Left ventricle myocardium inferior (tissue), 1 donor: ENCODE measurements at places on chromosomes 16 and 17.

- DNase-seq: no peak
Observed at GRCh38 chr17:48459070-48459844, 29.2 kb upstream of the SKAP1 start.

- no peak for DNase-seq
Observed at GRCh38 chr16:69412287-69412686, 12.1 kb upstream of the CYB5B start.

- no peak for DNase-seq
Observed at GRCh38 chr17:14165616-14166015, 71.0 kb downstream of the CDRT15 start.

DNA sequence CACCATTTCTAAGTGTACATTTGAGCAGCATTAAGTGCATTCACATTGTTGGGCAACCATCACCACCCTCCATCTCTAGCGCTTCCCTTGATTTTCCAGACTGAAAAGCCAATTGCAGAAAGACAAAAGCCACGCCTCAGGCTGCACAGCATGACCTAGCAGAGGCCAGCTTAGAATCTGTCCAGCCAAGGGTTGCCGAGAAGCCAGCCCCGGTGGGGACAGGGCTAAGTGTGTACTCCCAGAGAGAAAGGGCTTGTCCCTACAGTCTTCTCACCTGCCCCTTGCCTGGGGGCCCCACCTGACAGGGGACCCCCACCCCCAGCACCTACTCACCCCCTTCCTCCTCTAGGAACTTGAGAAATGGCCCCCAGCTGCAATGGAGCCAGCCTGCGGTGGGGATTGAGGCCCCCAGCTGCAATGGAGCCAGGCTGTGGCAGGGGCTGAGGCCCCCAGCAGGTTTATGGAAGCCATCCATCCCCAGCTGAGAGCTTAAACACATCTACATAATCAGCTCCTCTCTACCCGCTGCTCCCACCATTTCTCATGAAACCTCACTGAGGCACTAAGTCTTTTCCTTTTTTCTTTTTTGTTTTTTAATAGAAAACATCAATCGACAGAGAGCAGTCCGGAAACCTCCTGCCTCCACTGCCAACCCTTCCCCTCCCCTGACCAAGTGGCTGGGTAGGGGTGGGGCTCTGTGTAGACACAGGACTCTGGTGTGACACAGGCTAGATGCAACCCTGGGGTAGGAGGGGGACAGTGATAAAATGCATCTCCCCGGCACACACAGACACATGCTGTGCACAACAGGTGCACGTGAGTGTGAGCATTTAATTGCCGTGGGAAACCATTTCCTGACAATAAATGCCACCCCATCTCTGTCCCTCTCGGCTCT lies 77.9 kb downstream of the CCT6B start:
- DNase-seq: no peak

DNA sequence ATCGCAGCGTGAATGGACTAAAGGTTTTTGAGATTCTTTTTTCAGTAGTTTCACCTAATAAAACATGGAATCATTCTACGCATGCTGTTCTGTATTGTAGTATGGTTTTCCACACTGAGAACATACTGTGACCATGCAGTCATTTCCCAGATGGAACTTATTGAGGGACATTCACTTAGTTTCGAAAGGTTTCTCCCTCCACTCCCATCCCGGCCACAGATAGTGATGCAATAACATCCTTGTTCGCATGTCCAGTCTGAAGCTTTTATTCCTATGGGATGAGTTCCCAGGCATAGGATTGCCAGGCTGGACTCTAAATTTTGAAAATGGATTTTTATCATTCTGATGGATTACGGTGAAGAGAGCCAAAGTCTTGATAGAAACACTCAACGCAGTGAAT lies 420.4 kb downstream of the WWOX start:
- DNase-seq: no peak

DNA sequence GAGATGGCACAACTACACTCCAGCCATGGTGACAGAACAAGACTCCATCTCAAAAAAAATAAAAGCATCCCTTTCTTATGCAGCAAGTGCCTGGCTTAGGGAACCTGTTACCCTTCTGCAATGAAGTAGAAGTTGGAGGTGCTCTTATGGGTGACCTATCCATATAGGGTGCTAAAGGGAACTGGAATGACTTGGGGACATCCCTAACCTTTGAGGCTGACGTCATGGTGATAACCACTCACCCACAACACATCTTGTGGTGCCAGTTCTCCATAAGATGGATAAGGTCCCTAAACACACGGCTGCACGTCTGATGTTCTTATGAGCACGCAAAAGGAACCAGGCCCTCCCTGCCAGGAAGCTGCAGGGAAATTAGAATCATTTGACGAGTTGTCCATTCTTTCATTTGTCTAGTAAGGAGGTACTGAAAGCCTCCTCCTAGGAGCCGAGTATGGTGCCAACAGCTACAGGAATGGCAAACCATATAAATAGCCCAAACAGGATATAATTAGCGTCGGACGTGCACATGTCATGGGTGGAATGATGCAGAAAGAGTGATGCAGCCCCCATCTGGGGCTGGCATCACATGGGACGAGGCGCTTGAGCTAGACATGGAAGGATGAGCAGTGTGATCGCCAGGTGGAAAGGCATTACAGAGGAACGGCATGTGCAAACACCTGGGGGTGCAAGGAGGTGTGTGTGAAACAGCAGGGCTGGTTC lies 52.5 kb downstream of the ARHGAP27 start:
- no peak for DNase-seq

DNA sequence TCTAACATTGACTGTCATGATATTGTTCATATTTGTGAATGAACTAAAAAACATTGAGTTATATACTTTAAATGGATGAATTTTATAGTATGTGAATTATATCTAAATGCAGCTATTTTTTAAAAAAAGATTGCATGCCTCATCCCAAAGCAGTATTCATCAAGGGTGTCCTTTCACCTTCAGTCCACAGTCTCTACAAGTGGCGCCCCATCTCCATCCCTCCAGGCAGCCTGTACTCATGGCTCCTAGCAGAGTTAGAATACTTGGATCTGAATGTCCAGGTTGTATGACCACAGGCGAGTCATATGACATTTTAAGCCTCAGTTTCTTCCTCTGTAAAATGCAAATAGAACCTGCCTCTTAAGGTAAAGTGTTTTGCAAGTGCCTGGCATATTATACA lies 69.8 kb downstream of the TMEM100 start:
- no peak for DNase-seq

DNA sequence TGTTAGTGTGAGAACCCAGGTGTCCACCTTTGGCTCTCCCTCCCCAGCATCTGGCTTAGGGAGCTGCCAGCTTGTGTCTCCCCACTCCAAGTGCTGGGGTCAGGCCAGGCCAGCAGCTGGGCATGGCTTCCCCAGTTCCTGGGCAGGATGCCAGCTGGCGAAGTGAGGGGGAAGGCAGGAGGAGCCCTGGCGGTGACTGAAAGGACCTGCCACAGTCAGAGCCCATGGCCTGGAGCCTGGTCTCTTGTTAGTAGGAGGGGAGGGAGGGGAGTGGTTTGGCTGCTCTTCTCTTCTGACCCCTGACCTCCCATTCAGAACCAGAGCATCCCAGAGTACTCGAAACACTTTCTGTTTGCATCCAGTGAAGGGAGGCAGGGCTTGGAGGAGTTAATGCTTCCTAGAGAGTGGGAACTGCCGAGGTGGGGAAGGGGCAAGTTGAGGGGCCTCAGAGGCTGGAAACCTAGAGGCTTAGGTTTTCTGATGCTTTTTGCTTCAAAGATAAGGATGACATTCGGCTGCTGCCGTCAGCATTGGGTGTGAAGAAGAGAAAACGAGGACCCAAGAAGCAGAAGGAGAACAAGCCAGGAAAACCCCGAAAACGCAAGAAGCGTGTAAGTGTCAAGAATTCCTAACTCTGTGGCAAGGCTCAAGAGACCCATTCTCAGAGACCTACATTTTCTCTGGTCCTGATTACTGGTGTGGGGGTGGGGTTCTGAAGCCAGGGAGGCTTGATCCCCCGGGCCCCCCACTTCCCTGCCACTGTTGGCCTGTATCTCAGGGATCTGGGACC lies 772 bp downstream of the CHD3 start:
- DNase-seq: peak; percentile 97

GRCh38 chr16:52773026-52773425 lies 226.1 kb upstream of the TOX3 start:
- DNase-seq: no peak

GRCh38 chr16:50731130-50731988 lies 10.5 kb upstream of the CYLD start:
- no peak for DNase-seq

- no peak for DNase-seq
Observed at GRCh38 chr16:85313526-85314301, 201.4 kb upstream of the CIBAR2 start.

GRCh38 chr16:30546115-30546514 lies 11.5 kb upstream of the ZNF747 start:
- DNase-seq: no peak

- no peak for DNase-seq
Observed at GRCh38 chr17:30212750-30213149, 22.7 kb downstream of the SLC6A4 start.

- no peak for DNase-seq
Observed at GRCh38 chr16:10609402-10609774, 29.0 kb upstream of the EMP2 start.

DNA sequence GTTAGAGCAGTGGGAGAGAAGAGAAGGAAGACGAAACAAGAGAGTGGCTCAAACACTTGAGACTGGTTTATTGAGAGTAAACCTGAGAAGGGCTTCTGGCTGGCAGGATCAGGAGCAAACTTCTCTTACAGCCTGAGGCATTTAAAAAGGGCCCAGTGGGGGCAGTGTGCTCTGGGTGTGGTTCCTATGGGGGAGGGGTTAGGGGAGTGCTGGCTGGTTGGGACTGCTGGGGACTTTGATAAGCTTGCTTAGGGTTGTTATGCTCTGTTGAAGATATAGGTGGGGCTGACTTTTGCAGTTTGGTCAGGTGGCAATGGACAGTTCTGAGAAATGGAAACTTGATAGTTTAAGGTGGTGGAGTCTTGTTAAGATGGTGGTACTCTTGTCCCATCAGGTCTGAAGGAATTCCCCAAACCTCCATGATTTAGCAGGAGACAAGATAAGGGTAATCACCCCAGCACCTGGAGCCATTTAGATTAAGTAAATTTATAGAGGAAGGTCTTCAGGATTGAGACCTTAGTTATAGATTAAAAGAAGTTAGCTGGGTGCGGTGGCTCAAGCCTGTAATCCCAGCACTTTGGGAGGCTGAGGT lies 79.3 kb downstream of the EMP2 start:
- DNase-seq: no peak

DNA sequence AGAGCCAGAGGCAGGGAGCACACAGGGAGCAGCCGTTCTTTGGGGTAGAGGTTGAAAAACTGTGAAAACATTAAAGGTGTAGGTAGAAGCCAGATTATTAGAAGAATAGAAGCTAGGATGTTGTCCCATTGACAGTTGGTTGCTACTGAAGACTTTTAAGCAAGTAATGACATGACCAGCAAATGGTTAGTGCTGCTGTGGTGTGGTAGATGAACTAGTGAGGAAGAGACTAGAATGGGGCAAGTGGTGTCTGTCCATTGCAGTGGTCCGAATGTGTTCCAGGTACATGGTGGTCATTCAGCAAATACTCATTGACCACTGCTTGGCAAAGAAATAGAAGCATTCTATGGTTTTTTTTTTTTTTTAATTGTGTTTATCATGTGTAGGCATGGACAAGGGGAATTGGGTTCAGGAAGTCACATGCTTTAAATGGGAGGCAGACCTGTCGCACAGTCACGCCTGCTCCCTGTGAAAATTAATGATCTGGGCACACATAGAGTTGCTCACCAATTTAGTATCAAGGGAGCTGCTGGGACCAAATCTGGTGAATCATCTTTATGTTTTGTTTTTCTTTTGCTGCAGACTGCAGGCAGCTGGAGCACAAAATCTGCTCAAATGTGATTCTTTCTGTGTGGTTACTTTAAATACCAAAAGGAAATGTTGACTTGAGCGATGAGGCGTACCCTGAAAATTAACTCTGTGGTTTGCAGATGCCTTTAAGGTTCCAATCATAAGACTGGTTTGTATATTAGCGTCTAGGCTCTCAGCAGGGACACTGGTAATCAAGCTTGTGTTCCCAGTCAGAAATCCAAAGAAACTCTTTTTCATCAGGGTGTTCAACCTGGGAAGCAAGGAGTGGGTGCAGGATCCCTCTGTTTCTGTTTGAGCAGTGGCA lies 30.7 kb downstream of the YPEL2 start:
- DNase-seq: no peak

- no peak for DNase-seq
Observed at GRCh38 chr17:65409381-65409780, 152.1 kb downstream of the AXIN2 start.

DNA sequence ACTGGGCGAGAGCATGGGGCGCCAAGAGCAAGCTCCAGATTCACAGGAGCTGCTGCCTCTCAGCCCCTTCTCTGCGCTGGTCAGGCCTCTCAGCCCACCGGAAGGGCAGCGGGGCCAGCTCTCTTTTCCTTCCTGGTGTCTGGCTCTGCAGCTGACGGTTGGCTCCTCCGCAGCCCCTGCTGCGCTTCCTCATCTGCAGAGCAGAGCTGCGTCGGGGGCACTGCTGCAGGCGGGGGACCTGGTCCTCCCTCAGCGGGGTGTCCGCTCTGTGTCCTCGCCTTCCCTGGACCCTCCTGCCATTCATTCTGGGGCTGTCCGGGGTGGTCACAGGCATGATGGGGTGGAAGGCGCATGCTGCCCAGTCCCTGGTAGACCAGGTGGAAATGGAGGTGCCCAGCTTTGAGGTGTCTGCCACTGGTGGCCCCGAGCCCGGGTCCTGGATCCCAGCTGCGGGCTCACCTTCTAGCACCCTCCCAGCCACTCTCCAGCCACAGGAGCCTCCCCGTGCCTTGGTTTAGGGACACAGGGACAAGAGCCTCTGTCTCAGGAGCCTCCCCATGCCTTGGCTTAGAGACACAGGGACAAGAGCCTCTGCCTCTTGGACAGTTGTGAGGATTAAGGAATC lies 84.8 kb downstream of the IRF8 start:
- no peak for DNase-seq

DNA sequence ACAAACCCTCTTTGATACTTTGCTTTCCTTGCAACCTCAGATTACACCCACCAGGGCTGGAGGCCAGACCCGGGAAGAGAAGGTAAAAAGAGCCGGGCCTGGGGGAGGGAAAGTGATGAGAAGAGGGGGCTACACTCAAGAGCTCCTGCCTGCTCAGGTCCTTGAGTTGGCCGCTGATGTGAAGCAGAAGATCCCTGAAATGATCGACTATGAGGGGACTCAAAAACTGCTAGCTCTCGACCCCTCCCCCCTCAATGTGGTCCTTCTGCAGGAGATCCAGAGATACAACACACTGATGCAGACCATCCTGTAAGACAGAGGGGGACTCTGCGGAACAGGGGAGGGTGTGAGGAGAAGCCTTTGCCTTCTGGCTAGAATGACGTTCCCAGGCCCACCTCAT lies 2.8 kb upstream of the KDM6B start:
- no peak for DNase-seq
